ENCODE measurements at places on chromosomes 5 and 9.

DNA sequence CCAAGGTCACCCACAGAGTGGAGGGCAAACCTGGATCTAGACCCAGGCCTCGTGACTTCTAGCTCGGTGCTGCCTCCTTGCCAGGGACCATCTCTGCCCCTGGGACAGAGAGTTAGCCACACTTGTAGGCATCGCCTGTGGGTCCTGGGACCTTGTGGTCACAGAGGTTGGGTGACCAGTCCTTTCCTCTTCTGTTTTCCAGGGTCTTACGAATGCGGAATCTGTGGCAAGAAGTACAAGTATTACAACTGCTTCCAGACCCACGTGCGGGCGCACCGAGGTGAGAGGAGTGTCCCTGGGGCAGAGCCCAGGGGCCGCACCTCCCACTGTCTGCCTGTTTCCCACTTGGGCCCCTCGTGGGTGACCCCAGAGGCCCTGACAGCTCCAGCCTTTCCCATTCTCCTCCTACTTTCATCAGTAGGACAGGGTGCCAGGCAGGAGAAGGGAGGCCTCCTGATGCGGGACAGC is 76.3 kb downstream of the AMBP start:
- no peak for DNase-seq

DNA sequence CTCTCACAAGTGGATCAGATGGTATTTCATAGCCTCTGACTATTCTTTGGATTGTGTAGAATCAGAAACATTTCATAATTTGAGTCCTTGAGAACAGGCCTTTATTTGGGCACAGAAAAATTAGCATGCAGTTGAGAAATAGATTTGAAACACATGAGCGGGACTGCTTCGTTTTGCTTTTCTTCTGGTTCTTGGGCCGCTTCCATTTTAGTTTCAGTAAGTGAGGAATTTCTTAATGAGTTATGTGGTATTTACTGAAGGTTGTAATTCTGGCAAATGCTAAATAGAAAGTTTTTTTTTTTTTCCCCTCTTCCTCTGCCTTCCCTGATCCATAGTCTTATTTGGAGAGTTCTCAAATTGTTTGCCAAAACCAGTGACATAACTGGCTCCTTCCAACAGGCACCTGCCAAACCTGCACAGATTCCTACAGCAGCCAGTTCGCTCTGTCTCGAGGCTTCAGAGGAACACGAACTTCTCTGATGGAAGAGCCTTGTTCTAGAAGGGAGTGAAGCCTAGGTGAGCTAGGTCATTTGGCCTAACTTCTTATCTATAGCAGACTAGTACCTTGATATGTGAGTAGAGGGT is 71.2 kb upstream of the SLC28A3 start:
- no peak for DNase-seq

GRCh38 chr9:120916588-120916987 is 10.0 kb downstream of the TRAF1 start:
- DNase-seq: no peak

- DNase-seq: no peak
Measured at GRCh38 chr5:1127959-1128785, 16.3 kb upstream of the SLC12A7 start.

DNA sequence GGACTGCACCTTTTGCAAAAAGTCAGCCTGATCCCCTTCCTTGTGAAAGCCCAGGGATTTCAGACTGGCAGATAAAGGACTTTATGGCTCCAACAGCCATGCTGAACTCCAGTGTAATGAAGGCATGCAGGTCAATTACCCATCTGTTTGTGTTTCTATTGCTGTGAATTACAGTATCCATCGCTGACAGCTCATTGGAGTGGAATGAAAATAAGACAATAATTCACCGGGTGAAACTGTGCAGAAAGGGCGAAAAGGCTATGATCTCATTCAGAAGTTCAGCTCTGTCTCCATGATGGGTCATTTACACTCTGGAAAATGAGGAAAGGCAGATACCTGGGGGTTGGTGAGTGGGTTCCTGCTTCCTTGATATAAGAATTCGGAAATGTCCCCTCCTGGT is 148.0 kb downstream of the BRINP1 start:
- no peak for DNase-seq

GRCh38 chr5:89444088-89444487 is 561.1 kb upstream of the MEF2C start:
- DNase-seq: peak; percentile 1

- DNase-seq: no peak
Measured at GRCh38 chr5:73693573-73694061, 67.6 kb downstream of the ARHGEF28 start.

- no peak for DNase-seq
Measured at GRCh38 chr9:90839183-90839728, 37.6 kb downstream of the SYK start.

DNA sequence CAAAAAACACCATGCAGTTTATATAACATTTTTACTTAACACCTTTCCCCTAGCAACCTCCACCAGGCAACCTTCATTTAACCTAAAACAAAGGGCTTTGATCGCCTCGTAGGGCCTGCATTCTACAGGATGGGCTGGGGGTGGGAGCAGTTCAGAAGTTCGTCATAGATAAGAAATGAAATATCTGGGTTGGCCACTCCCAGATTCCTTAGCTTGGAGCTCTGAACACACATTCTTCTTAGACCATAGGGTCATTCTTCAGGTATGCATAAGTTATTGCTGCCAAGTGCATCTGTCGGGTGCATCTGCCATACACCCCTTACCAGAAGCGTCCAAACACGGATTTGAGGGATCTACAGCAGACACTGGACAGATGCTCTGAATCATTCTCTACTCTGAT is 4.3 kb upstream of the SLC22A5 start:
- no peak for DNase-seq

- DNase-seq: no peak
Measured at GRCh38 chr5:123414974-123415373, 8.2 kb downstream of the CEP120 start.

DNA sequence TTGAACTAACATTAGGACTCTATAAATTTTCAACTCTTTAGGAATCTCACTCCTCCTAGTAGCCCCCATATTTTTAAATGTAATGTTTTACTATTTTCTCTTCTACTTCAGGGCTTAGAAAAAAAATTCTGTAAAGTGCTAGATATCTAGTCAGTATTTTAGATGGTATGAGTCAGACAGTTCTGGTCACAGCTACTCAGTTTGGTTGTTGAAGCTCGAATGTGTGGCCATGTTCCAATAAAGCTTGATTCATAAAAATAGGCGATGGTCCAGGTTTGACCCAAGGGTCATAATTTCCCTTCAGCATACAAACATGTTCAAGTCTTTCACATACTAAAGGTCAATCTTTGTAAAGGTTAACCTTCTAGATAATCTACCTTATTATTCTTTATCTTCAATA is 566.0 kb upstream of the CDH18 start:
- DNase-seq: no peak

GRCh38 chr5:110625376-110625999 is 101.0 kb downstream of the TMEM232 start:
- no peak for DNase-seq

DNA sequence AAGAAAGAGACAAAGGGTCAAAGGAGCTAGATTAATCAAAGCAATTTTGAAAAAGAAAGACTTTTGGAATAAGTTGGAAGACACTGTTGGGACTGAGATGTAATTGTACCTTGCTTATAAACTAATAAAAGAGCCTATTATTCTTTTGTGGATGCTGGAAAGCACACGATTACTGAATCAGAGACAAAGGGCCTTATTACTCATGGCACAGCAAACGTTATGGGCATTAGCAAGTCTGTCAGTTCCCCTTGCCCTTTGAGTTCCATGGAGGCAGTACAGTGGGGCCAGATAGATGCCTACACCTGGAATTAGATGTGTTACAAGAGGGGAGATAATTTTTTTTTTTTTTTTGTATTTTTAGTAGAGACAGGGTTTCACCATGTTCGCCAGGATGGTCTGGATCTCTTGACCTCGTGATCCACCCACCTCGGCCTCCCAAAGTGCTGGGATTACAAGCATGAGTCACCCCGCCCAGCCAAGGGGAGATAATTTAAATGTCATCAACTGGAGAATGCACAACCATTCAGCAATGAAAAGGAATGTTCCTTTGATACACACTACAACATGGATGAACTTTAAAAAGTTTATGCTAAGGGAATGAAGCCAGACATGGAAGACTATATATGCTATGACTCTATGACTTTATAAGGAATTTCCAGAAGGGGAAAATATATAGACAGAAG is 128.9 kb downstream of the STARD4 start:
- DNase-seq: no peak
